CD14-positive monocyte (primary cell): ENCODE measurements at places on chromosomes 4 and X. TPM values are rescaled to one million over a fixed set of nuclear protein-coding genes. Genes with fewer than 3 reads are reported as not detected.
A peak's percentile ranks its signal among the peaks of the same experiment; 100 is the strongest.

Gene GK2
- not detected for polyA plus RNA-seq

DNA sequence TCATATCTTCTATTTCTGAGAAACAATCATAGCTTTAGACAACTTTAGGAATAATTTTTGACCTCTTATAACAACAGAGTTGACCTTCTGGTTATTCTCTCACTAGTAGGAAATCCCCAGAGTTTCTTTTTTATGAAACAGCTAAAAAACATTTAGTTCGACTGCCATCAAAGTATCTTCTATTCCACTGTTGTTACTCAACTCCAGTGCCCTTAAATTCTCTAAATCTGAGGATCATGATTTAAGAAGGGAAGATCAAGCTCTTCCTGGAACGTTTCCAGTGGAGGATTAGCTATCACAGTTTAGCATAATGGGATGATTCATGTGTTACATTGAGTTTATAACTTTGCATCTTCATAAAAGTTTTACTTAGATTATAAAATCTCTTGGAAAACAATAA lies 134.9 kb upstream of the VEGFC start:
- no peak overlapping the region for H3K4me3 ChIP-seq
- no peak overlapping the region for H3K27ac ChIP-seq
- no peak for DNase-seq
- H3K27me3 ChIP-seq = no peaks in the 10 kb centered on the region
- no peaks in the 10 kb centered on the region for H3K4me1 ChIP-seq

- DNase-seq = no peak
- H3K4me1 ChIP-seq = no peaks in the 10 kb centered on the region
- peaks cover 2% of the 10 kb centered on the region for H3K27me3 ChIP-seq
- H3K36me3 ChIP-seq = no peaks in the 10 kb centered on the region
- no peak overlapping the region for H3K27ac ChIP-seq
These were observed 19.2 kb upstream of the PDLIM3 start for GRCh38 chr4:185554365-185555126.

Gene VEGFD
- polyA plus RNA-seq = not detected in 2 replicates

DNA sequence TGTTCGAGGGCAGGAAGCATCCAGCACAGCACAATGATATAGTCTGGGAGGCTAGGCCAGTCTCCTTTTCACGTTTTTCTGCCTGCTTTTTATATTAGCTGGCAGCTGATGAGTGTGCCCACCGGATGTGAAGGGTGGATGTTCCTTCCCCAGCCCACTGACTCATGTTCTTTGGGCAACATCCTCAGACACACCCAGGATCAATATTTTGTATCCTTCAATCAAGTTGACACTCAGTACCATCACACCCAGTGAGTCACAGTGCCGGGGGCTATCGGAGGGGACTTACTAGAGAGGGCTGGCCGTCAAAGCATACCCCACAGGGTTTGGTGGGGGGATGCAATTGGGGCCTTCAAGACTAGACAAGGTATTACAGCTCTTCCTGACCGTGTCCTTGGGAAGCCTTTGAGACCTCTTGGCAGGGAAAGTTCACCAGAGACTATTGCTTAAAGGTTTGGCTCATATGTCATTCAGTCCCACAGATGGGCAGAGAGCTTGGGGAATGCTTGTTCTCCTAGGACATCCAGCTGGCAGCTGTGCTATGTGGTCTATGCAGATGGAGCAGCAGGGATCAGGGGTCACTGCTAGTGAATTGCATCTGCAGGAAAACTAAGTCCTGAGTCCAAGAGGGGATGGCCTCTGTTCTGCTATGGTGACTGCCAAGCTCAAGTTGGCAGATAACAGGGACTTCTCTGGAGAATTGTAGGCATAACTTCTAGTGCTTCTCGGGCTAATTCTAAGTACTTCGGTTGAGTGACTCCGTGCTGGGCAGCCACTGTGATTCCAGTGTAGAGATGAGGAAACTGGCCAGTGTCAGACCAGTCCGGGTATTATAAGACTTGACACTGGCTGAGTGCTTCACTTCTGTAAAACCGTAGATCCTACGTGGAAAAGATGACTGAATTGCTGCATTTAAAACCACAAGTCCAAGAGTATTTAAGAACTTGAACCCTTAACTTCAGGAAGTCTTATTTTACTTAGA lies 12.9 kb upstream of the WDR1 start:
- DNase-seq = no peak
- H3K27ac ChIP-seq = no peak overlapping the region
- H3K27me3 ChIP-seq = no peaks in the 10 kb centered on the region
- peaks cover 4% of the 10 kb centered on the region for H3K4me1 ChIP-seq
- H3K4me3 ChIP-seq = no peak overlapping the region

- no peak overlapping the region for H3K4me3 ChIP-seq
- H3K36me3 ChIP-seq = no peaks in the 10 kb centered on the region
- DNase-seq = no peak
- H3K4me1 ChIP-seq = peaks cover 19% of the 10 kb centered on the region
- H3K27ac ChIP-seq = no peak overlapping the region
- H3K27me3 ChIP-seq = no peaks in the 10 kb centered on the region
These were observed 525.5 kb upstream of the BOD1L1 start for GRCh38 chr4:14152834-14153519.

DNA sequence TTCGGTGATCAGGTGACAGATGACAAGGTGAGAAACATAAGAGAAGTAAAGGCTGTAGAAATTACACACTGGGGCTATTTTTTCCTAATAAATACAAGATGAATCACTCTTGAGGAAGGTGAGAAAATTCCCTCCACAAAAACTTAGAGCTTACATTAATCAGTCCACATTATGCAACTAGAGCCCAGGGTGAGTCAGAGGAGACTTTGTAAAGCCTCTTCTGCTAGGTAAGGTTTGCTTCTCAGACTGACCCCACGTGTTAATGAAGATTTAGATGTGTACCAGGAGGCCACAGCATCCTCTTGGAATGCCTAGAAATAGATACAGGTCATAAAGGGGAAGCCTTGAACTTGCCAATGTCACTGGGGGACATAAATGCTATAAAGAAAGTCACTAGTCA lies 396.0 kb upstream of the SMIM31 start:
- no peak for DNase-seq
- no peaks in the 10 kb centered on the region for H3K4me1 ChIP-seq
- no peak overlapping the region for H3K27ac ChIP-seq

Gene MAP9
- polyA plus RNA-seq = not detected

Gene CXCL13
- polyA plus RNA-seq = not detected in 2 replicates

Gene CYBB
- 842 TPM for polyA plus RNA-seq

Gene TMEM150C
- not detected for polyA plus RNA-seq

DNA sequence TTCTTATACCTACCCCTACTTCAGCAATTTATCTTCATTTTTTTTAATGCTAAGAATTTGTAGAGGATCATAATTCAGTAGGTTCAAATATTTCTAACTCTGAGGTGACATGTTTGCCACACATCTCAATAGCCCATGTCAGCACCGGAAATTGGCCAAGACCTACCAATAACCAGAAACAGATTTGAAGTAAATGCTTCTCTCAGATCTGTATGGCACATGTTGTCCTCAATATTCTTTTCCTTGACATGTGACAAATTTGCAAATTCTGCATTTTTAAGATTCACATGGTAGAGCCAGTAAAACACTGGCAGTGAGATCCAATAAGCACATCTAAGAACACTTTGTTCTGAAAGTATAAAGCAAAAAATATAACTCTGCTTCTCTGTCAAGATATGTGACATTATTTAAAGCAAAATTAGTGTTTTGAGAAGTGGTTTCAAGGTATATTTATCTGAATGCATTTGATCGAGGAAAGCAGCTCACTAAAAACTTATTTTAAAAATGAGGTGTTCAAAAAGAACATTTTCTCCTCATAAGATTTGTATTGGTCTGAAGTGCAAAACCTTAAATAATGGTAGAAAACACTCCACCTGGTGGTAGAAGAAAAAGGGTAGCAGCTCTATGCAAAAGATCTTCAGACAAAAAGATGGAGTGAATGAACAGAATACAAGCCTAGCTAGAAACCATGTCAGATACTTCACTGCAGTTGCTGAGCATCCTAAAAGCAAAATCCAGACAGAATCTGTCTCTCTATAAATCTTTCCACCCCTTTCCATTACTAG lies 513.8 kb upstream of the FAM241A start:
- H3K4me3 ChIP-seq = no peak overlapping the region
- no peak overlapping the region for H3K27ac ChIP-seq
- H3K4me1 ChIP-seq = no peaks in the 10 kb centered on the region
- no peaks in the 10 kb centered on the region for H3K36me3 ChIP-seq
- no peaks in the 10 kb centered on the region for H3K27me3 ChIP-seq

Gene SUPT20HL2
- polyA plus RNA-seq = not detected in 2 replicates

- H3K27ac ChIP-seq = no peak overlapping the region
- H3K4me3 ChIP-seq = no peak overlapping the region
- no peaks in the 10 kb centered on the region for H3K27me3 ChIP-seq
- H3K36me3 ChIP-seq = no peaks in the 10 kb centered on the region
- H3K4me1 ChIP-seq = no peaks in the 10 kb centered on the region
- no peak for DNase-seq
These were observed 252.0 kb upstream of the SLC7A11 start for GRCh38 chr4:138494116-138494515.

Gene CXCL1
- polyA plus RNA-seq = 3.5 and 5.6 TPM in 2 replicates

Gene CSAG3
- polyA plus RNA-seq = not detected

DNA sequence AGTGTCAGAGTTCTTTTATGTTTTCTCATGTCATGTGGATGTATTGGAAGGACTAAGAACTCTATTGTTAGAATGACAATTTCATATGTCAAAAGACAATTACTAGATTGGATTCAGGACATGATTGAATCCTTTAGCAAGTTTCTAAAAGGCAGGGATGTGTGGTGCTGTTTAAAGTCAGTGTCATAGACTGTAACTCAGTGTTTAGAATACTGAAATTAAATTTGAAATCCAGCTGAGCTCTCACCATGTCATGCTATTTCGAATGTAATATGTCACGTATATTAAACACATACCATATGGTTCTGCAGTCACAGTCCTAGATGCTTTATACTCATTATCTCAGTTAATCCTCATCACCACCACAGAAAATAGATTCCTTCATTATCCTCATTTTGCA lies 7.8 kb downstream of the GUCY1B1 start:
- no peaks in the 10 kb centered on the region for H3K36me3 ChIP-seq
- H3K4me3 ChIP-seq = no peak overlapping the region
- no peaks in the 10 kb centered on the region for H3K27me3 ChIP-seq
- H3K27ac ChIP-seq = no peak overlapping the region

GRCh38 chrX:48761674-48762471 lies at the start of gene GLOD5:
TSS of gene GLOD5 (plus strand) at chrX:48761747. CDS start at chrX:48761791, 44 bp downstream.
- H3K36me3 ChIP-seq = no peaks in the 10 kb centered on the region
- H3K27me3 ChIP-seq = no peaks in the 10 kb centered on the region
- no peaks in the 10 kb centered on the region for H3K4me1 ChIP-seq

DNA sequence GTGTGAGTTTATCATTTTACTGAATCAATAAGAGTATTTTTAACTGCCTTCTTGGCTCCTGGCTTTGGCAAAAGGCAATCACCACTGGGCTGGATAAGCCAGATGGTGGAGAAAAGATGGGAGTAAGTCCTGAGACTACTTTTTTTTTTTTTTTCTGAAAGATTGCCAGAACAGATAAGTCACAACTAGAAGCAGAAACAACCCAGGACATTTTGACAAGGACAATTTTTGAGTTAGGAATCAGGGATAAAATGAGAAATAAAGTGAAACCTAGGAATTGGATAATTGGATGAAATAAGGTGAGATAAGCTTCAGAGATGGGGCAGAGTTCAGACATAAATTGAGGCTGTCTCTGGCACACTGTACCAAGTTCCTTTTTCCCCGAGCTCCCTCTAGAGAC lies 471.0 kb downstream of the KLHL13 start:
- H3K4me1 ChIP-seq = no peaks in the 10 kb centered on the region
- no peak overlapping the region for H3K4me3 ChIP-seq
- DNase-seq = no peak
- no peaks in the 10 kb centered on the region for H3K36me3 ChIP-seq

- H3K4me1 ChIP-seq = no peaks in the 10 kb centered on the region
- H3K27ac ChIP-seq = no peak overlapping the region
- DNase-seq = no peak
- H3K36me3 ChIP-seq = no peaks in the 10 kb centered on the region
These were observed 24.1 kb upstream of the VCX3A start for GRCh38 chrX:6558979-6559378.

DNA sequence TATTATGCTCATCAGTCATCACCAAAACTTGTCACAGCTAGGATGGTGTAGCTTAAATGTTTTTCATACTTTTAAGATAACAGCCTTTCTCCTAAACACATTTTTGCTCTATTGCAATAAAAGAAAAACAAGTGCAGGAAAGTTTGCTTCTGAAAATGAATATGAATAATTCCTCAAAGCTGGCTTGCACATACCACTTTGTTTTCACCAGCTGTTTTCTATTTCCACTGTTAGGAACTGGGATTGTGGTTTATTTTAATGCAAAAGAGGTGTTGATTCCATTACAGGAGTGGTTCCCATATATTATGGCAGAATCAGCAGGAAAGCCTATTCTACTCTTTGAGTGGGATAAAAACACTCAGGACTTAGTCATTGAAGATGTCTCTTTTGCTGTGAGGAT lies 145.9 kb downstream of the PPA2 start:
- H3K36me3 ChIP-seq = no peaks in the 10 kb centered on the region
- H3K4me1 ChIP-seq = no peaks in the 10 kb centered on the region
- no peaks in the 10 kb centered on the region for H3K27me3 ChIP-seq
- no peak for DNase-seq
- H3K27ac ChIP-seq = no peak overlapping the region
- H3K4me3 ChIP-seq = no peak overlapping the region

DNA sequence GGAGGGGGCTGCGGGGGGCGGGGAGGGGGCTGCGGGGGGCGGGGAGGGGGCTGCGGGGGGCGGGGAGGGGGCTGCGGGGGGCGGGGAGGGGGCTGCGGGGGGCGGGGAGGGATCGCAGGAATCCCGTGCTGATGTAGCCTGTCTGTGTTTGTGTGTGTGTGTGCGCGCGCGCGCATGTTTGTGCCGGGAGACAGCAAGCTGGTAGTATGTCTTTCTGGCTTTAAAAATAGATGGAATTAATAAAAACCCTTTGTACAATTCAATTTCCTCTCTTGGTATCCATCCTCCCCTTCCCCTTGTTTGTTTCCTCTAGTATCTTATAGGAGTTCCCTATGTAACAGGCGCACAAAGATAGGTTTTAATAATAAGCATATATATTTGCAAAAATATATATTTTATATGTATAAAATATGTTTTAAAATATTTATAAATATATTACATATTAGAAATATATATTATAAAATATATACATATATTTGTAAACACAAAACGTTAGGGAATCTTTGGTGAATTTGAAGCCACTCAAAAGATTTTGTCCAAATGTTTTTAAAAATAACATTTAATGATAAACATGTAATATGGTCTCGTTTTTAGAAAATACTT lies 782 bp downstream of the ARHGAP24 start:
- peak overlapping the region; percentile 93 for H3K27ac ChIP-seq
- DNase-seq = no peak
- peak overlapping the region; percentile 65 for H3K4me3 ChIP-seq
- peaks cover 23% of the 10 kb centered on the region for H3K4me1 ChIP-seq

DNA sequence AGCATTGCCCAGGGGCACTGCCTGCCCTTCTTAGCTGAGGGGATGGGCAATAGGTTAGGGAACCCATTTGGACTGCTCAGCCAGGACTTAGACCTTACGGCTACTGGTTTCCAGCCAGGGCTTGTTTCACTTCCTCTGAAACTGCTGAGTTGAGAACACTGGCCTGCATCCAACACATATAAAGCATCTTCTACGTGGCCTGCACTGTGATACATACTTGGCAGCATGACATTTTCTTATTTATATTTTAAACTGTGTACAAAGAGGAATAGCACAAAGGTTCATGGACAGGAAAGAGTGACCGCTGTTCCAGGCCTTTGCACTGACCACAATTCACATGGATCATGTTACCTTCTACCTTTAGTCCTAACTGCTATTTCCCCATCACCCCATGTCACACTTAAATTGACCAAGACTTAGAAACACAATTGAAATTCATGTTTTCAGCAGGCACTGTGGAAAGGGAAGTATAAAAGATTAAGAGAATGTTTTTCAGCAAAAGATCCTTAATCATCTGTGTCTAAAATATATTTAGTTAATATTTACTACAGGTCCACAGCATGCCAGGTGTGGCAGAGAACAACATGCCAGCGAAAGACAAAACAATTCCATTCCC lies 43.7 kb downstream of the NLGN4X start:
- H3K27ac ChIP-seq = no peak overlapping the region
- no peak for DNase-seq
- no peaks in the 10 kb centered on the region for H3K36me3 ChIP-seq
- H3K27me3 ChIP-seq = no peaks in the 10 kb centered on the region
